NCI-H226 (cell line): ENCODE measurements at places on chromosomes 1 and 21.

GRCh38 chr1:56456435-56457101 is 122.8 kb downstream of the PLPP3 start:
- DNase-seq = peak; percentile 77

- DNase-seq = no peak
Observed at GRCh38 chr1:10621906-10622305, 147.2 kb downstream of the PEX14 start.

DNA sequence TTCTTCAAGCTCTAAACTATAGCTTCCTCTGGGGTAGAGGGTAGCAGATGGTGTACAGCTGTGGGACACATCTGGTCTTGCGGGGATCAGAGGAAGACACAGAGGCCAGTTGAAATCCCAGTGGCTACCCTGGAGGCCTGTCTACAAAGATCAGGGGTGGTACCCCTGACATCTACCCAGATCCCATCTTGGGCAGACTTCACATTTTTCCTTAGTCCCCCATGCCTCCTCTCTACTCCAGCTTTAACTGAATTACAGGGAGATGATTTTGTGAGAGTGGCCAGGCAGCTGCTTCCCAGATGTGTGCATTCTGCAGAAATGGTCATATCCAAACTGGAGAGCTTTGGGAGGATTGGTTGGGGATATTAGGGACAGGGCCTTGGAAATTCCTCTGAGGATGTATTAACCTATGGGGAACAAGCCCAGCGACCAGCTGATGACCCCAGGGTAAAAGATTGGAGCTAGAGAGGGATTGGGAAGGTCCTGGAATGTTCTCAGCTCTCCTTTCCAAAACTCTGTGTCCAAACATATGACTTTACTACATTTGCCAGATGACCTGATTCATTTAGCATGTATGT is 9.6 kb upstream of the CD34 start:
- DNase-seq = no peak

DNA sequence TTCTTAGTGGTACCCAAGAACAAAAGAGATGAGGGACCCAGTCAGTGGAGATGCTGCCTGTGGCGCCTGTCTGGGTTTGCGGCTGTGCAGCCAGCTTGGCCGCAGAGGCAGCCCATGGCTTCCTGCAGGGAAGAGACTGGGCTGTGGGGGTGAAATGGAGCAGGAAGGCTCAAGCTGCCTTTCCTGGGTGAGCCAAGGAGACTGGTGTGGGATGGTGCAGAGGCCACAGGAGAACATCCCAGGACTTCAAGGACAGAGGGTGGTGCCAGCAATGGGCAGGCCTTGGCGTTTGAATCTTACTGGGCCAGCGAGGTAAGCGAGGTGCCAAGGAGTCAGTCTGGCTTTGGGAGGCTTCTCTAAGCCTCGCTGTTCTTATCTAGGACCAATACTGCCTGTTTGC is 26.4 kb downstream of the KCNA10 start:
- no peak for DNase-seq

GRCh38 chr1:119290297-119290696 is 78.3 kb upstream of the HAO2 start:
- DNase-seq = no peak

DNA sequence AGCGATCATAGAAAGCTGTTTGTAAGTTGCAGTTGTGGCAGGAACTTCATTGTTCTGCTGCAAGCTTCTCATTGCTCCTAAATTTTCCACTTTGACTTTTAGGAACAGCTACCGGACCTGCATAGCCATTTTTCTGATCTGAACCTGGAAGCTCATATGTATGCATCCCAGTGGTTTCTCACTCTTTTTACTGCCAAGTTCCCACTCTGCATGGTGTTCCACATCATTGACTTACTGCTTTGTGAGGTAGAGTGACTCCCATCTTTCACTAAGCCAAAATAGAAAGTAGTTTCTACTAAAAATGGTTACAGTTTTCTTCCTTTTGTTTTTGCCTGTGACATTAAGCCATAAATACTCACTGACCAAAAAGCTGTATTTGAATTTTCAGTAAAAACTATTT is 254.2 kb downstream of the GPR52 start:
- DNase-seq = no peak

- DNase-seq = no peak
Observed at GRCh38 chr1:51168936-51169335, 66.9 kb downstream of the C1orf185 start.

- DNase-seq = no peak
Observed at GRCh38 chr1:25195835-25196234, 36.5 kb downstream of the SYF2 start.

GRCh38 chr1:4066860-4067599 is 167.0 kb upstream of the C1orf174 start:
- DNase-seq = no peak

GRCh38 chr1:63119575-63120155 is 202.7 kb upstream of the FOXD3 start:
- no peak for DNase-seq

DNA sequence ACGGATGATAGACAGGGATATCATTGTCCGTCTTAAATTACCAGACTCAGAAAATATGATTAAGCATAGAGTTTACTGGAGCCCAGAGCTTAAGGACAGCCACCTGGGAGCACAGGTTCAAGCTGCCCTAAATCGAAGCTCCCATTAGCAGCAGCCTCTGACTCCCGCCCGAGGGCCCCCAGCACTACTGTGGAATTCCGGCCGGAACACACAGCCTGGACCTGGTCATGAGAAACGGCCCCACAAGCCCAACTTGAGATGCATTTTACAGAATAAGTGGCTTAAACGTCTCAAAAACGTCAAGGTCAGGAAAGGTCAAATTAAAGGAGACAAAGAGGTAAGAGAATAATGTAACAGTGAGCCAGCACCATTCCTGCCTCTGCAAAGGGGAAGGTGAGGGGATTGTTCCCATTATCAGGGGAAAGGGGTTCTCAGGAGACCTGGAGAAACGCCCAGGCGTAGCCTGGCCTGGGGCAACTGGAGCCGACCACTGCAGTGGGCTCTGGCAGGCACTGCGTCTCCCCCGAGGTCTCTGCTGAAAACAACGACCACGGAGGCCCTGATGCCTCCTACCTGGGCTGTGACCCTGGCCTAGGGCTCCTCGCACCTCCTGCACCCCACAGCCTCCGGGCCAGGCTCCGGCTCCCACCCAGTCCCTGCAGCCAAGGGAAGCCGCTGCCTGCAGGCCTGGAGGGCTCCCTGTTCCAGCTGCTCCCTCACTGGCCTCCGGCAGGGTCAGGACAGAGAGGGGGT is 11.5 kb upstream of the COL6A1 start:
- no peak for DNase-seq

DNA sequence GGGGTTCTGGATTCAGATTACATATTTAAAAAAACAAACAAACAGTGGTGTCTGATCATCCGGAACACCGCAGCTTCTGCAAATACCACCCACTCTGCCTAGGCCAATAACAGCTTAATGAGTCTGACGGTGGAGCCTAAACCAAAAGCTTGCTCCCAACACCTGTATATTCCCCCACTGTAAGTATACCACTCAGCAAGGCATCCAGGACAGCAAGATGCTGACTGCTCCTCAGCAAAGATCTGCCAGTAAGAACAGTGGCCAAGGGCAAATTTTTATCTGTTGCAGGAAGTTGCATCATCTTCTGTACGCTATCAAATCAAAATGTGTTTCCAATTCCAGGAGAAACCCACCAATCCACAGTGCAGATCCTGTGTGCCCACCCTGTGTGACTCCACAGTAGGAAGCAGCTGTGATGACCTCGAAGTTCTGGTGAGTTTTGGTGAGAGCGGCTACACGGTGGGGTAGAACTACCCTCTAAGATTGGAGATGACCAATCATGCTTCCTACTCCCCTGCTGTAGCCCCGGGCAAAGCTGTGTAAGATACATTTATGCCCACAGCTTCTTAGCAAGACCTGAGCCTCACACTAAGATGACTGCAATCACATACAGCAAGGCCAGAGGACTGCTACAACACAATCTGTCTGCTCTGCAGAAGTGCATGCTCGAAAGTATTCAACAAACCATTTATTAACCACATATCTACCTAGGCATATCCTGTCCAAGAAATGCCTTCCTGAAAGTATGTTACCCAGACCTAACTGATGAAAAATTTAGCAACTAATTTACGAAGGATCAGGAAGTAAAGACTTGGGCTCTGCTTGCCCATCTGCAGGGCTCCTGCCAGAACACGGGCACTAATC is 30.5 kb downstream of the SIPA1L2 start:
- no peak for DNase-seq

GRCh38 chr1:23598424-23598823 is 39.1 kb upstream of the ID3 start:
- no peak for DNase-seq

- DNase-seq = no peak
Observed at GRCh38 chr1:181651276-181651675, 168.0 kb downstream of the CACNA1E start.

GRCh38 chr21:44578371-44579055 is 1.9 kb downstream of the KRTAP10-5 start:
- no peak for DNase-seq

DNA sequence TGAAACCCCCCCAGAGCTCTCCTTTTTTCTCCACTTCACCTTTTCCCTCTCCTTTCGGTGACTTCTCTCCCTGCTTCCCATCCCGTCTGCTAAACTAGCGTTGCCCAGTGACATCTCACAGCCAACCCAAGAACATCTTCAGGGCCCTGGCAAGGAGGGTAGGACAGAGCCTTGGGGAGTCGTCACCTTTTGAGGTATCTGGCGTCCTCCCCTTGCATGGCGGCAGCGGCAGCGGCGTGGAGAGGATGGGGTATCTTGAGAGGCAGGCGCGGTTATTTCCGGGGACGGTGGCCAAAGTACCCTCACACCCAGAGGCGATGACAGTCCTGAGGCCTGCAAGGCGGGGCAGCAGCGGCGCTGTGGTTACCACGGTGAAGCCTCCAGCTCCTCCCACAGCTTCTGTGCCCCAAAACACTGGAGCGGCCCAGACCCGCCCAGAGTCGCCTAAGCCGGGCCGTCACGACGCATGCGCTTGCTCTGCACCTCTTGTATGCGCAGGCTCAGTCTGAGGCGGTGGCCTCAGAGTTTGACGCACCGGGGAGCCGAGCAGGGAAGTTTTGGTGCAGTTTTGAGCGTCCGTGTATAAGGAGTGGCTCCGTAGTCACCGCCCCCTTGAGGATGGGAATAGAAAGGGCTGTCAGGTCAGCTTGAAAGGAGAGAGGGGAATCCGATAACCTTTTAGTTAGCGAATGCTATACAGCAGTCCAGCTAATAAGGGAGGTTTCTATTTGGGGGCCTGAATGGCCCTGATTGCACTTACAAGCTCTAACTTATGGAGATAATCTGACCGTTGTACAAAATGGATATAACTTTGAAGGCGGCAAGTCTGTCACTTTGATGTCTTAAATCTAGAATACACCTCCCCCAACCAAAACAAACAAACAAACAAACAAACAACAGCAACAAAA is at the start of gene KIFAP3:
Gene KIFAP3 (minus strand): TSS at position 446 of the 908 bp plus-strand sequence. CDS start 228 bp downstream, at position 218.
- DNase-seq = peak; percentile 92

DNA sequence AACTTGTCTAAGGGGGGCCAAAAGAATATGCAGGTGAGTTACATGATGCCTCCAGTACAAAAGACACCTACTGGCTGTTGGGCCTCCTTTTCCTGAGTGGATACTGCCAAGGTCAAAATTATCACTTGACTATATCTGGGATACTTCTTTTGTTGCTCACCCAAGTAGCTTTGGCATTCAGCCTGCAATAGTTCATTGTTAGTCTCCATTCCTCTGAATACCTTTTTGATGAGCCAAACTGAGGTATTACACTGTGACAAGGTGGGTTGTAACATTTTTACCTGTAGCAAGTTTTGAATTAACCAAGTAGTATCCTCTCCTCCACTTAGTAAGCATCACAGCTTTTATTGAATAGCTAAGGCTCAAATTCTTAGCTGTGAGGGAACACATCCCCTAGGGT is 408.0 kb downstream of the LRRIQ3 start:
- no peak for DNase-seq

DNA sequence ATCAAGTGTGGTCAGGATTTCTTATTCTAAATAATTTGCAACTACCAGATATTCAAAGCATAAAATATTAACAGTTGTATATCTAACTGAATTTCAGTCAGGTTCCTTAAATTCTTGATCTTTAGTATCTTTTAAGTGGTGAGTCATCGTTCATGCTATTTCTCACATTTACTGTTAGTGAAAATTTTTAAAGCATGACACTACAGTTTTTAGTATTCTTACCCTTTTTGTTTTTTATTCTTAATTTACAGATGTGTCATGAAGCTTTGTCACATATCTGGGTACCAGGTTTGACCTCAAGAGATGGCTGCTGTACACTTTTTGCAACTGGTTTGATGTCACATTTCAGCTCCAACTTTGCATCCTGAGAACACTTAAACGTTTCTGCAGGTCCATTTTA is 12.7 kb downstream of the AKIRIN1 start:
- DNase-seq = no peak

GRCh38 chr1:14768582-14769304 is 170.3 kb downstream of the KAZN start:
- DNase-seq = no peak

DNA sequence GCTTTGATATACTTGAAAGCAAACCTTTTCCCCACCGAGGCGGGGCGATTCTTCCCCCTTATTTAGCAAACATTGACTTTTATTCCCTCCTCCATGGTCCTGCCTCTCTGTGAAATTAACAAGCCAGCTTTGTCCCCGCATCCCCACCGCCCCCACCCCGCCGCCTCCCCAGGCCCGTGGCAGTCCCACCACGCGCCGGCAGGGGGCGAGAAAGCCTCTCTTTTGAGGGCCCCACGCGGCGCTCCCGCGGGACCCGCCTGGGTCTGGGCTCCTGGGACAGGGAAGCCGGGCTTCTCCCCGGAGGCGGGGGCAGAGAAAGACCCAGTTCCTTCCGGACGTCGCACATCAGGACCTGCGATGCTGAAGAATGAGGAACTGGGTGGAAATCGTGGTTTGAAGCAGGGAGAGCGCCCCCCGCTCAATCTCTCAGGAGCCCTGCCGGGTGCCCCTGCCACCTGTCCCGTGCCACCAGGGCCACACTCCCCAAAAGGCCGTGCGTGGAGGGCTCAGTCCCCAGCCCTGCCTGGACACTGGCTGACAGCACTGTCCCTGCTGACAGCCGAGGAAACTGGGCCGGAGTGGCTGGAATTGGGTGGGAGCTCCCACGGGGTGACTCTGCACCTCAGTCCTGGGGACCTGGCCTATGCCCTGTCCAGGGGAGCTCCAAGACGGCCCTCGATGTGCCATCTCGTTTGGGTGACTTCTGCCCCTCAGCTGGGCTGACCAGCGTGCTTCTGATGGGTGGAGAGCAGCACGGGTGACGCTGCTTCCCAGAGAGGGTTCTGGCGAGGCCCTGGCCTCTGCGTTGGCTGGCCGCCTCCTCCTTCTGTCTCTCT is 8.6 kb upstream of the ACTRT2 start:
- DNase-seq = peak; percentile 19

- peak; percentile 41 for DNase-seq
Observed at GRCh38 chr1:87478231-87478630, 149.6 kb downstream of the LMO4 start.

DNA sequence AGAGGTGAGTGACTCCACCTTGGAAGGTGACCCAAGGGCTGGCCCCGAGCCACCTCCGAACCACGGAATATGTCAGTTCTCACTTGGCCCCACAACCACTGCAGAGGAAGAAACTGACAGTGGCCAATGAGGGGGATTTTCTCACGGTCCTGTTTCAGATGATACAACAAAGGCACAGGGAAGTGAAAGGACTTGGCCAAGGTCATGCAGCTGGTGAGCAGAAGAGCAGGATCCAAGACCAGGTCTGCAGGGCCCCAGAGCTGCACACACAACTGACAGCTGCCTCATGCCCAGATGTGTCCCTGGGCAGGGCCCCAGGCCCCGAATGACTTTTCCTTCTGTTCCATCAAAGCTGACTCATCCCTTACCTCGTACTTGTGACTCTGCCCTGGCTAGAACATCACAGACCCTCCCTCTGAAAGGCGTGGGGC is 25.8 kb upstream of the EVA1B start:
- no peak for DNase-seq
